ENCODE measurements at places on chromosomes 16 and 17. TPM values are rescaled to one million over a fixed set of nuclear protein-coding genes. Genes with fewer than 3 reads are reported as not detected.

SLC13A2 gene
- 26.5 TPM for total RNA-seq

FBXO31 gene
- 57.5 TPM for total RNA-seq

- DNase-seq, result peak; percentile 58
Observed at GRCh38 chr17:3843935-3844516, 2.0 kb downstream of the NCBP3 start.

DNA sequence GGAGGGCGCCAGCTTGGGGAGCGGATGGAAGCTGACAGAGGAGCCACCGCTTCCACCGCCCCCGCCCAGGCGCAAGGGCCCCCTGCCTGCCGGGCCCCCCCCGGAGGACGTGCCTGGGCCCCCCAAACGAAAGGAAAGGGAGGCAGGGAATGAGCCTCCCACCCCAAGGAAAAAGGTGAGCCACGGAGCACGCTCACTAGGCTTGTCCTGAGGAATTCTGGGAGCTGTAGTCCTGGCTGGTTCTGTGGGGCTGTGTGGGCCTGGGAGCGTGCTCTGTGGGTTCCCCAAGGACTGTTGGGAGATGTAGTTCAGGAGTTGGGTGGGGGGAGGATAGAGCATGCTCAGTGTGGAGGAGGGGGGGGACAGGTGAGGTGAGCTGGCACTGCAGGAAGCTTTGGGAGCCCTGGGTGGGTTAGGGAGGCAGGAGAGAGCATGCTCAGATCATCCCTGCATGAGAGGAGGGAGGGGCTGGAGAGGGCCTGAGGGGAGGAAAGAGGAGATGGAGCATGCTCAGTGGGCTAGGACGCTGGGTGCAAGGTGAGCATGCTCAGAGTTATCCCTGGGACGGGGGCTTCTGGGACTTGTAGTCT, 4.5 kb downstream of the FBXL19 start:
- DNase-seq, result peak; percentile 47

KNOP1 gene
- total RNA-seq, result 18.4 TPM

- DNase-seq, result no peak
Observed at GRCh38 chr16:56423584-56424403, 1.6 kb downstream of the AMFR start.

EVI2A gene
- total RNA-seq, result 3.4 TPM

KIF2B gene
- total RNA-seq, result not detected

GRCh38 chr16:76535-77272, 1.3 kb upstream of the MPG start:
- DNase-seq, result peak; percentile 80

- no peak for DNase-seq
Observed at GRCh38 chr16:88957433-88957767, 19.6 kb downstream of the CBFA2T3 start.

- no peak for DNase-seq
Observed at GRCh38 chr16:852451-853185, 52.1 kb upstream of the GNG13 start.

PPP1R27 gene
- total RNA-seq, result not detected

CCL17 gene
- total RNA-seq, result not detected

DNA sequence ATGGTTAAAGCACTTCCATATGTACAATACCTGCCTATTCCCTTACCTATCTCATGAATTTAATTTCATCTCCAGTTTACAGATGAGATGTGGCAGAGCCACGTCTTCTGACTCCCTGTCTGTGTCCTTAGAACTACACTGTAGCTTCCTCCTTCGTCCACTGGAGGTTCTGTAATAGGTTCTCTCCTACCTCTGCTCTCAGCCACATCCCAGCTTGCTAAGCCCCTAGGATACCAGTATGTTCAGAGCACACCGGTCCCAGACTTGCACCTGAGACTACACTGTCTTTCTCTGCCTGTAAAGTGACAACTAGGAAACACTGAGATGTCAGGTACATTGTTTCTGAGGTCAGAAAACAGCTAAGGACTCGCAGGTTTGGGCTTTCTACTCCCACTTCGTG, 3.8 kb upstream of the RASL10B start:
- no peak for DNase-seq

DNA sequence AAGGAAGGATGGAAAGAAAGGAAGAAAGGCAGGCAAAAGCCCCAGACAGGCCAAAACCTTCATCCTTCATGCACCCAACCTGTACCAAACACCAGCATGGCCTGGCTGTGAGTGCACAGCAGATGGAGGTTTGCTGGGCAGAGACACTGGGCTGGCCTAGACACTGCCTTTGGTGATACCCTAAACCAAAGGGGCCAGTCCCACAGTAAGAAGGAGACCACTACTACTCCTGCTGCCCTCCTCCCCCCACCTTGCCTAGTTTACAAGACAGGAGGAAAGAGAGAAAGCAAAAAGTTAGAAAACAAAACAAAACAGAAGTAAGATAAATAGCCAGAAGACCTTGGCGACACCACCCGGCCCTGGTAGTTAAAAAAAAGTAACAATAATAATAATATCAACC, 19.1 kb downstream of the QPRT start:
- DNase-seq, result no peak

- peak; percentile 42 for DNase-seq
Observed at GRCh38 chr16:4293822-4294457, 21.1 kb upstream of the TFAP4 start.

DNA sequence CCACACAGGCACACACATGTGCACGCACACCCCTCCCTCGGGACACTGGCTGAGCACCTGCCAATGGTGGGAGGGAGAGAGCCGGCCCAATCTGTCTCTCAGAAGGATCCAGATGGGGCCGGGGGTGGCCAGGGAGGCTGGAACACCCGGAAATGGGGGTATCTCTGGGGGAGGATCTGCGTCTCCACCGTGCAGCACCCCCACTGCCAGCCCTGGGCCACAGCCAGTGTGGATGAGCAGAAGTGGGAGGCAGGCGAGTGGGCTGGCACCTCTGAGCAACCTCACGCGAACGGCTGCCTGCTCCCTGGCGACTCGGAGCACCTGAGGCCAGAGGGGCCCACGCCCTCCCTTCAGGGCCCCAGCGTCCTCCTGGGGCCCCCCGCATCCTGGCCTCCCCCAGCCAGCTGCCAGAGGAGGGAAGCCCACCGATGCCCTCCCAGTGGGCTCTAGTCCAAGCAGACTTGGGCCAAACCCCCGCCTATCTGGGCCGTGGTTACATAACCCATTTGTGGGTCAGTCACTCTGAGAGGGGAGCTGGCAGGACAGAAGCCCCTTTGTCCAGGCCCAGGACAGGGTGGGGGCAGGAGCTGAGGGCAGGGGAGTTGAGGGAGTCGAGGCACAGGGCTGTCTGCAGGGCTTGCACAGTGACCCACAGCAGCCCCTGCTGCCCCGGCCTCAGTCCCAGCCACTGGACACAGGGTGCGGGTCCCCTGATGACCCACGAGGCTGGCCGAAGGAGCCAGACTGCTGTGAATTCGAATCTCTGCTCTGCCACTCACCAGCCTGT, 5.6 kb downstream of the CASKIN1 start:
- no peak for DNase-seq

DNA sequence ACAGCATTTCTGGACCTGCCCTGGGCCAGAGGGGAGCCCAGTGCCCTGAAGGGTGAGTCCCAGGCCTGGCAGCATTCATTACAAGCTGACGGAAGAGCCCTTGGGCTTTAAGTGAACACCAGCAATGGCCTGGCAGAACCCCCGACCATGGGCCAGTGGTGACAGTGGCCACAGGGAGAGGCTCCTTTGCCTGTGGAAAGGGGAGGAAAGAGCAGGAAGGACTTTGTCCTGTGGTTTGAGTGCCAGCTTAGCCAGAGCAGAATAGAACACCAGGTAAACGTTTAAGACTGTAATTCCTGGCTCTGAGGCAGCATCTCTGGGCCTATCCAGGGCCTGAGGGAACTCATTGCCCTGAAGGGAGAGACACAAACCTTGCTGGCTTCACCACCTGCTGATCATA, 34.3 kb upstream of the ATP2C2 start:
- peak; percentile 60 for DNase-seq

DNA sequence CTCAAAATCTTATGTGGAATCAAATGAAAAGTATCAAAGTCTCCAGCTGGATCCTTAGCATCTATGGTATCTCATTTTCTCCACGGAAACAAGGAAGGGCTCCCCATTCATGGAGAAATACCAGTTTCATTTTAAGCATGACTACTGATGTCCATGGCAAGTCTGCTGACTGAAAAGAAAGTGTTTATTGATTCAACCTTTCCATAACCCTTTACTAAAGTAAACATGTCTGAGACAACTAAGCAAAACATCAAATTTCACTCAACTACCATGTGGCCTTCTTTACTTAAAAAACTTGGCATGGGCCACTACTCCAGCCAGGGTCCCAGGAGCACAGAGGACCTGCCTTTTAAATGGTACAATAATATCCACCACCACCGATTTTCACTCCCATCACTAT, 928.0 kb upstream of the SOX9 start:
- no peak for DNase-seq

DNA sequence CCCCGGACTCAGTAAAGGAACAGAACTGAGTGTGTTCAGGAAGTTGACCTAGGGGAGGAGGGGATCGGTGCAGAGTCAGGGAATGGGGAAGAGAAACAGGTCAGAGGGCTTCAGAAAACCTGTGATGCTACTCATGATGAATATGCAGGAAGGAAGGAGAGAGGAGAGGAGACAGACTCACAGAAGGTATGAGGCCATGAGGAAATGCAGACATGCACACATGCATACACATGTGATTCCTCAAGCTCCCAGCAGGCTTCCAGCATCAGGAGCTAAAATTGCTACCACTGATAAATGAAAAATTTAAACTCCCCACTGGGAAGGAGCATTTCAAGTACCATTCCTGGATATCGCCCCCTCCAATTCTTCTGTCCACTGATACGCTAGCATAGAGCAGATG, 262.6 kb downstream of the SLC39A11 start:
- DNase-seq, result no peak

FA2H gene
- 48.5 TPM for total RNA-seq

DNA sequence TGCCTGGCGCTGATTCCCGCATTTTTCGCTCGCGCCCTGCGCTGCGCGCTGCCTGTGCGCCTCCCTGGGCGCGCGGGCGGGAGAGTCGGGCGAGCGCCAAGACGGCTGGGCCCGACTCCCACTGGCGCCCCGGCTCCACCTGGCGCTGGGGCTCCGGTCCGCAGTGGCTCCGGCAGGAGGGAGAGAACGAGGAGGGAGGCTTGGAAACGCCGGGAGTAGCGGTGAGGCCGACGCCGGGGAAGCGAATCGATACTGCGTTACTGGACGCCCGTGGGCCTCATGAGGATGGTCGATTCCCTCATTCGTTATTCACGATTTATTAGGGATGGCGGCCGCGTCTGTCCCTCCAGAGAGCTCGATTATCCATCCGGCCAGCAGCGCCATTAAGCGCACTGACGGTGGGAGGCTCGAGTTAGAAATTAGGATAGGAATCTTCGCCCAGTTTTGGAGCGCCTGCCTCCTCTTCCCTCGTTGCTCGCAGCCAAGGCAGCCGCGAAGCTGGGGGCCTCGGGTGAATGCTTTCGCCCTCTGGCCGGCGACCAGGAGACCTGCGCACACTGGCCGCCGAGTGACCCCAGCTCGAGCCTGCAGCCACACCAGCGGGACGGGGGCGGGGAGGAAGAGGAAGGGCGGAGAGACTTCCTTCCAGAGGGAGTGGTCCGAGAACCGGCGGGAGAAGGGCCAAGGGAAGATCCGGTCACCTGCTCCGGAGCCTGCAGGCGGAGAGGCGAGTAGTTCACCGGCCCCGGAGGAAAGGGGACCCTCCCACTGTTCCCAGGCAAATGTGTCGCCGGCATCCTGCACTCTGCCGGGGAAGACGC, 1.3 kb upstream of the PCGF2 start:
- DNase-seq, result peak; percentile 93

CNTNAP4 gene
- not detected for total RNA-seq

- no peak for DNase-seq
Observed at GRCh38 chr17:76501827-76502307, 644 bp upstream of the RHBDF2 start.

PRR15L gene
- 279 TPM for total RNA-seq

DNA sequence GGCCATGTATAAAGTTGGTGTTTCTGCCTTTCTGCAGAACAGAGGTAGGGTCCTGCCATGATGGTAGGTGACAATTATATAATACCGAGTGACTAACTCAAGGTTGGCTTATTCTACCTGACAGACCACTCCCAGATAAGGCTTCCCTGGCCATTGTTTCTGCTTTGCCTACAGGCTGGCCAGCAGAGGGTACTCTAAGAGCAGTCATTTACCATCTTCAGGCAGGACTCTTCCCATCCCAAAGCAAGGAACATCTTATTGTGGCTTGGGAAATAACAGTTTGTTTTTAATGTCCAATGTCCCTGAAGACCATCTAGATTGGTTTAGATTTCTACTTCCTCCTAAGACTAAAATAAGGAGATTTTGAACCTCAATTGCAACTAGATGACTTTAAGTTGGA, 74.1 kb downstream of the SNX11 start:
- DNase-seq, result no peak

KRT28 gene
- not detected for total RNA-seq

CDH15 gene
- total RNA-seq, result not detected

- no peak for DNase-seq
Observed at GRCh38 chr16:28549301-28549899, 4.3 kb upstream of the SGF29 start.

GRCh38 chr16:78926723-78927210, 673.8 kb downstream of the MAF start:
- DNase-seq, result no peak

DNA sequence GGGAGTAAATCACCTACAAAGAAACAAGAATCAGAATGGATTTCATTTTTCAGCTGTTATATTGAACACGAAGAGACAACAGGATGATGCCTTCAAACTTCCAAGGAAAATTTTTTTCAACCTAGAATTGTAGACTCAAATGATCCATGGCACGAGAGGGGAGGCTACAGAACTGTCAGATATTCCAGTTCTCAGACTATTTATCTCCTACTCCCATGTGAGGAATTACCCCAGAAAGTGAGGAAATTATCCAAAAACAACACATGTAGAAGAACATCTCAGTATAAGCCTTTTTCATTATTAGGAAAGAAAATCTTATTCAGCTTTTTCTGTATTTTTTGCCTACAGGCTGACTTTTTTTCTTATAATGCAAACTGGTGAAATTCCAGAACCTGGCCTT, 5.5 kb upstream of the ASGR2 start:
- DNase-seq, result no peak

GRCh38 chr17:19421219-19421618, 10.2 kb downstream of the RNF112 start:
- no peak for DNase-seq

DNA sequence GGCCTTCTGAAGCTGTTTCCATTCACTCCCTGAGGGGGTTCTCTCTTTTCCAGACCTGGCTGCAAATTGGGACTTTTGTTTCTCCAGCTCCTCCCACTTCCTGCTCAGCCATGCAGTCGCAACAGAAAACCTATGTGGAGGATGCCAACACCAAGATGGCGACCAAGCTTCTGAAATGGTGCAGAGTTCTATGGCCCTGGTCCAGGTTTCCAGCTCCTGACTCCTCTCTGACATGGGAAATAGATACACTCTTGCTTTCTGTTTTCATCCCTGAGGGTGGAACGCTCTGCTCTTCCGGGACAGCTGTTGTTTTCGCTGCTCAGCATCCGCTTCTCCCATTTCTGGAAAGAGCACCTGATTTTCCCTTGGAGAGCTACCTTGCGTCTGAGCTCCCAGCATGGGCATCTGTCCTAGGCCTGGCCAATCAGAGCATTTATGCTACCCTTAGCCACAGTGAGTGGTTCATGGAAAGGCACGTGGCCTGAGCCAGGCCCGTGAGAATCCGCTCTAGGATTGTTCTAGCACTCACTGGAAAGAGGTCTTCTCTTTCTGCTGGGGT, 8.1 kb downstream of the GPRC5B start:
- no peak for DNase-seq

GRCh38 chr16:61413021-61413420, 623.2 kb downstream of the CDH8 start:
- DNase-seq, result no peak
